ENCODE measurements at places on chromosomes 3 and 15. TPM values are rescaled to one million over a fixed set of nuclear protein-coding genes. Genes with fewer than 3 reads are reported as not detected.

DNA sequence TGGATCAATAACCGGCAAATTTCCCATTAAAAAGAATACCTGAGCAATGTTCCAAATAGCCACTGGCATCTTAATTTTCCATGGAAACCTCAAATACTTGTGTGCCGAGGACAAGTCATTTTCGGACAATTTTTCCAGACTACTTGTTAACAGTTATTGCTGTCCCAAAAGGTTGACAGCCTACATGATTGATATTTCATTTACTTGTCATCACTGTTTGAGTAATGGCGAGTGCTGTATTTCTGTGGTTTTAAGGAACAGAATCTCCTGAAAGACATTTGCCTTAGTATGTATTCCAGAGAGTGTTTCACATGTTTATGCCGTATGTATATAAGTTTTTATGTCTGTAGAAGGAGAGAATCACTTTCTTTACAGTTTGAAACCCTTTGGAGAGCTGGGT is 36.7 kb downstream of the MAP2K5 start:
- DNase-seq: no peak
- no peaks in the 10 kb centered on the region for H3K27me3 ChIP-seq
- no peak overlapping the region for H3K4me3 ChIP-seq
- no peaks in the 10 kb centered on the region for H3K36me3 ChIP-seq

GRCh38 chr3:4321732-4322131 is 18.6 kb downstream of the SETMAR start:
- H3K36me3 ChIP-seq: no peaks in the 10 kb centered on the region
- no peak overlapping the region for H3K4me3 ChIP-seq
- peaks cover 16% of the 10 kb centered on the region for H3K4me1 ChIP-seq
- no peak overlapping the region for H3K27ac ChIP-seq
- H3K27me3 ChIP-seq: no peaks in the 10 kb centered on the region
- no peak for DNase-seq

DNA sequence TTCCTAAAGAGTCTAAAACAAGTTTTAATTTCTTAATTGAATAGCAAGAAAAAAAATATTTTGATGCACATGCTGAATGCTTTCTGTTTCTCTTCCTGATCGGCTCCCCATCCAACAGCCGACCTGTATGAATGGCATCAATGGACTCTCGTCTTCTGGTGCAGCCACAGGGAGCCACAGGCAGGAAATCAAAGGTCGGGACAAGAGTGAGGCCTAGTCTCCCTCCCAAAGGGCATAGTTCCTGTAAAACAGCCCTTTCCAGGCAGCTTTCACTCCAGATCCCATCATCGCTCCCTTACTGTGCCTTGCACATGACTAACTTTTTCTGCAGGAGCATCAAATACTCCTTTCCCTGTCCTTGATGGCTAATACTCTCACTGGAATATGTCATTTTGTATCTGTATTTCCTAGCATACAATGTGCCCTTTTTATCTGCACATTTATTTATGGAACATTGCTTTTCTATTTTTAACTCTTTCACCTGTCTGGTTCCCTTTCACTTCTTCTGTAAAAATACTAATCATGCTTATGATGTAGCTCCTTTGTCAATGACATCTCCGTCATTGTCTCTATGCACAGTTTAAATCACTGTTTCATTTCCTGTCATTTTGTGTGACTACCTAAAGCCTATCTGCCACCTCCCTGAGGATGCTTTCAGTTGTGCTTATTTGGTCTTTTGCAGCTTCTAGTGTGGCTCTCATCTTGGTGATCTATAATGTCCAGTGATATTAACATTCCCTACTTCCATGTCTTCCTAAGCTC is 326.2 kb downstream of the CTNNB1 start:
- no peaks in the 10 kb centered on the region for H3K27me3 ChIP-seq
- H3K27ac ChIP-seq: no peak overlapping the region
- no peak overlapping the region for H3K4me3 ChIP-seq
- H3K36me3 ChIP-seq: no peaks in the 10 kb centered on the region
- no peak for DNase-seq

DNA sequence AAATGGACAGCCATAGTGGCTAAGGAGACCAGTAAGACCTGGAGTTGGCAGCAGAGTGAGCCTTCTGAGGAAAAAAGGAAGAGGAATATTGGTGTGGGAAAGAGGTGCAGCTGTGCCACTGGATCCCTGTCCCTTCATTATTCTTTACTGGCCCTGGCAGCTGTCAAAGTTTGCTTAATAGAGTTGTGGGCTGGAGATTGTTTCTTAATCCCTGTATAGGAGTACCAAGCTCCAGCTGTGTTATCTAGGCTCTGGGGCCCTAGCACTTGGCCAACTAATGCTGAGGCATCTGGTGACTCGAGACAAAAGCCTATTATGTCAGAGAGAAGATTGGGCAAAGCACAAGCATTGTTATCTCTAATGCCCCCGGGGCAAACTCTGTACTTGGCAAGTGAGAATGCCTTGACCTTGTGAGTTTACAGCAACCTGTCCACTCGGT is 61.4 kb downstream of the ZNF609 start:
- no peak for DNase-seq
- peaks cover 17% of the 10 kb centered on the region for H3K4me1 ChIP-seq
- no peaks in the 10 kb centered on the region for H3K36me3 ChIP-seq
- no peak overlapping the region for H3K4me3 ChIP-seq
- no peaks in the 10 kb centered on the region for H3K27me3 ChIP-seq

DNA sequence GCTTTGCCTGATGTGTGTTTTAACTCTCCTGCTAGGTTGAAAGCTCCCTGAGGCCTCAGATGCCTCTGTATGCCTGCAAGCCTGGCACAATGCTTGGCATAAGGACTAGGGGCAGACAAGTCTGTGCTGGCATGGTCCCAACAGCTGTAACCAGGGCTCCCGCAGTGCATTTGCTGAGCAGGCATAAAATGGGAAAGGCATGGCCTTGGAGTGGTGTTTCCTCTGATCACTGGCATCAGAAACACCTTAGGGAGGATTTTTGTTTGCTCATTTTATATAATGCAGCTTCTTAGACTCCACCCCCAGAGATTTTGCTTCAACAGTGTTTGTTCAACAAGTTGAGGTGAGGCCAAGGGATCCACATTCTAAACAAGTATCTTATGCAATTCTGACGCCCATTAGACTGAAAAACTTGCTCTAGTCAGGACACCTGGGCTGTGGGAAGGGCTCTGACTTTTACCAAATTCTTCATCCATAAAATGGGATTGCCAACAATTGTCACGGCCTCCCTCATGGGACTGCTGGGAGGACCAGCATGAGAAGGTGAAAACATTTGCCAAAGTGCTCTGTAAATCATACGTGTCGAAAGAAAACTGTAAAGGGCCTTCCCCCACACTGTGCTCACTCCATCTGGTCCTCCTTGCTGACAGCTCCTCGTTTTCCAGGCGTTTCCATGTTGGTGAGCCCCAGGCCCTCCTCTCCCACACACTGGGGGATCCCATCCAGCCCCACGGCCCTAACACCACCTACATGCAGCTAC is 43.1 kb downstream of the STARD5 start:
- no peak overlapping the region for H3K4me3 ChIP-seq
- H3K36me3 ChIP-seq: no peaks in the 10 kb centered on the region
- H3K27ac ChIP-seq: peak overlapping the region; percentile 67

- no peaks in the 10 kb centered on the region for H3K36me3 ChIP-seq
- no peak overlapping the region for H3K4me3 ChIP-seq
- H3K27ac ChIP-seq: no peak overlapping the region
- no peak for DNase-seq
- H3K4me1 ChIP-seq: no peaks in the 10 kb centered on the region
- H3K27me3 ChIP-seq: no peaks in the 10 kb centered on the region
Observed at GRCh38 chr15:35088329-35088728, 3.2 kb upstream of the NANOGP8 start.

DNA sequence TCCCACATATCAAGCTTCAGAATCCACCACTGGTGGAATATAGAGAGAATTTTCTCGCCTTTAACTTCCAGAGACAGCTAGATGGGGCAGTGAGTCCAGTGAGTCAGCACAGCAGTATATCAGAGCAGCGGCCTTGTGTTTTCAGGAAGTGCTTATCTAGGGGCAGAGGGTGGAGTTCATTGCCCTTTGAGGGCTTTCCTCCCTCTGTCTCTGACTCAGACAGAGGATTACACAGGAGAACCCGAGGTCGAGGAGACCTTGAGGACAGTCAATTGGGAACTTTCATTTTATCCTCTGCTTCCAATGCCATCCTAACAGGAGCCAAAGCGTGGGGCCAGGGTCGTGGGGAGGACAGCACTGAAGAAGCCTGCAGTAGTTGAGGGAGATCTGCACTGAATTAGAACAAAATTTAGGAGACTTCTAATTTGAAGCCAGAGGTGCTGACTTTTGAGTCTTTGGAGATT is 109.6 kb upstream of the UMPS start:
- no peak for DNase-seq
- no peak overlapping the region for H3K4me3 ChIP-seq
- H3K36me3 ChIP-seq: no peaks in the 10 kb centered on the region
- H3K27me3 ChIP-seq: no peaks in the 10 kb centered on the region

DNA sequence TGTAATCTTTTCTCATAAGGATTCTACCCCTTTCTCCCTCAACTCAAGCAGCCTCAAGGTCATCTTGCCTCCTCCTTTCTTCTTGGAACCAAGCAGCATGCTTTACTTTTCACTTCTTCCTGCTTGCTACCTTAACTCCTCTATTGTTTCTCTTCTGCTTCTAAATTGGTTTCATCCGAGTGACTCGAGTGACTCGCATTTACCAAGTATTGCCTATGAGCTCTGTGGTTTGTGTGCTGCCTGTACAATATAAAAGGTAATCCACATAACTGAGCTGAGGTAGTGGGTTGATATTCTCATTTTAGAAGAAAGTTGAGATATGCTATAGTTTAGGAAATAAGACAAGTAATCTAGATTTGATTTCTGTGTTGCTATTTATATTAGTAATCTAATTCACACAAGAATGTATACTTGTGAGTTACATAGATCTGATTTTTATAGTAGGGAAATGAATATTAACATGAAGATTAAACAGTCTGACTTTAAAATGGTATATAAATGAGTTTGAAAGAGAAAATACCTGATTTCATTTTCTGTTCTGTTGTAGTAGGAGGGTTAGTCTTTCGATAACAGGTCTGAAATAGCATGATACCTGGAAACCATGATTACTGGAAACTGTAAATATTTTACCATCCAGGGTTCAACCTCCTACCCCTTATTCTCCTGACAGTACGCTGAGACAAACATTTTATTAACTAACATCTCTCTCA is 5.5 kb downstream of the HHLA2 start:
- DNase-seq: no peak
- no peaks in the 10 kb centered on the region for H3K4me1 ChIP-seq
- H3K27me3 ChIP-seq: no peaks in the 10 kb centered on the region
- H3K27ac ChIP-seq: no peak overlapping the region

DNA sequence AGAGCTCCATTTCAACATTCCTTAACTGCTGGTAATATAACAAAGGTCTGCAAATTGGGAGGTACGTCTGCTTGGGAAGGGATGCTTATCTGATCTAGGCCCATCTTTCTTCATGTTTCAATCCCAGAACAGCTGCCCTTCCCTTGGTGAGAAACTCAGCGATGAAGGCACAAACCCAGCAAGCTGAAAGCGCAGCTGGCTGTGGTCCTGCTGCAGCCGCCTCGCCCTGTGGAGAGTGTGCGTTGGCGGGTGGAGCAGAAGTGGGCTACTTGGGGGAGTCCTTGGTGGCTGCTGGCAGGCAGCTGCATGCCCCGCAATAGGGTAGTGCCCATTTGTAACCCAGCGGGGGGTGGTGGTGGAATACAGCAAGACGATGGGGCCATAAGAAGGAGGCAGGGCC is 160.6 kb upstream of the WNT5A start:
- no peaks in the 10 kb centered on the region for H3K36me3 ChIP-seq
- DNase-seq: no peak
- H3K4me1 ChIP-seq: no peaks in the 10 kb centered on the region

GRCh38 chr15:91253605-91254004 is 153.5 kb downstream of the SV2B start:
- no peak overlapping the region for H3K4me3 ChIP-seq
- H3K4me1 ChIP-seq: no peaks in the 10 kb centered on the region
- no peaks in the 10 kb centered on the region for H3K36me3 ChIP-seq
- no peak overlapping the region for H3K27ac ChIP-seq

Gene CCR8
- not detected for total RNA-seq

Gene PDZRN3
- total RNA-seq: 54.9 TPM

Gene TBC1D5
- total RNA-seq: 46.6 TPM

Gene ARPP19
- total RNA-seq: 110 TPM

Gene ADAMTS17
- total RNA-seq: 8.1 TPM

Gene ST8SIA2
- total RNA-seq: not detected

Data from esophagus squamous epithelium (tissue), 5 donors.